ENCODE measurements at places on chromosomes 12 and 14.

- DNase-seq: no peak
These were observed 115.4 kb upstream of the MYL2 start for GRCh38 chr12:111035578-111036301.

GRCh38 chr12:132167611-132168310 lies 23.5 kb downstream of the NOC4L start:
- peak; percentile 54 for DNase-seq

DNA sequence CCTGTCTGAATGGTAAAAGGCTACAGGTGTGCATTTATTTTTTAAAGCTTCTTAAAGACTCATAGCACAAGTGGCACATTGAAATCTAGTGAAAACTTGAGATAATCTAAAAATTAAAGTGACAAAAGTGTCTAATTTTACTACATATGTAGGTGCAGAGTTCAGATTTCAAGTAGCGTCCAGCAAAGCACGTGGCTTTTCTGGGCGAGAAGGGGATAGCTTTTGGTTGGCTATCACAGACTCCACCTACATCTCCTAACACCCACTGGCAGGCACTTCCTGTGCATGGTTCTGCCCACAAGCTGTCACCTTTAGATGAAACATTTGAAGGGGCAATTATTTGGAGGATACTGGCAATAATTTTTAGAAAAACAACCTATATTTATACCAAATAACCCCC lies 1.9 kb upstream of the PITPNM2 start:
- no peak for DNase-seq

GRCh38 chr14:69090187-69090789 lies 62.6 kb downstream of the DCAF5 start:
- peak; percentile 36 for DNase-seq

DNA sequence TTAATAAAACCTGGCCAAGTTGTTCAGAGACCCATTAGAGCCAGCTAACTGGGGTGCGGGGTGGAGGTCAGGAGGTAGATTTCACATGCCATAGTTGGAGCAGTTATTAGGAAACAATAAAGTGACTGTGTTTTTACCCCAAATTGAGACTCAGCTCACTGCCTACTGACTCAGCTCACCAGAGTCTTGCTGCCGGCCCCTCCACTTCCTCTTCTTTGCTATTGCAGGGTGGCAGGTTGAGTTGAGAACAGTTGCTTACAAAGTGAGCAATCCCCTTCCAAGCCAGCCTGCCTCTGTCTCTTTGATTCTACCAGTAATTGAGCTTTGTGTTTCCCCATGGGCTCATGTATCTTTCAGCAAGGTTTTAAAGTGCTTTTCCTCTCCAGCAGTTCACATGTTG lies 12.9 kb downstream of the ST8SIA1 start:
- peak; percentile 42 for DNase-seq

DNA sequence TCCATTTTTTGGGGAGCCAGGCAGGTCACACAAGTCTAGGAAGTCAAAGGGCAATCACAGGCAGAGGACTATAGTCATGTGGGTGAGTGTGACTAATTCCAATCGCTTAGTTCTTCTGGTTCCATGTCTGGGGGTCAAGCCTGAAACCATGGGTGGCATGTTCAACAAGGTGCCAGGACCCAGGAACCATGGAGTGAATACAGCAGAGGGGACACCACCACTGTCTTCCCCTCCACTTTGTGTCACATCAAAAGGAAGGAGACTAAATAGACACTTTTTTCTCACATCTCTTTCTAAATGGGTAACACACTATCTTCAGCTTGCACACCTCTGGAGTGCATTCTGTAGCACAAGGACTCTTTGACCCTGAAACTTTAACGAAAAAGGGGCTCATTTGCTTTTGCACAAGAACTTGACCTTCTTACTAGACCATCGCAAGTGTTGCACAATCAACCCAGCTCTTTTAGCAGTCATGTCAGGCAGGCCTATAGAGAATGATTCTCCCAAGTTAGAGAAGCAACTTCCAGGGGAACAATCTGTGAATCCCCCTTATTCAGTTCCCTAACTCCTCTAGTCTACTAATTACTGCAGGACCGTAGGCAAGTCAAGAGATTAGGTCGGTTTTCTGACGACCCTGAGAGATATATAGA lies 398.7 kb downstream of the NELL2 start:
- no peak for DNase-seq

- DNase-seq: no peak
These were observed 49.5 kb downstream of the SLC2A13 start for GRCh38 chr12:40056373-40056772.

- no peak for DNase-seq
These were observed 9.2 kb downstream of the MOAP1 start for GRCh38 chr14:93175492-93175891.

GRCh38 chr14:73712540-73713180 lies 1.5 kb downstream of the PNMA1 start:
- peak; percentile 56 for DNase-seq

DNA sequence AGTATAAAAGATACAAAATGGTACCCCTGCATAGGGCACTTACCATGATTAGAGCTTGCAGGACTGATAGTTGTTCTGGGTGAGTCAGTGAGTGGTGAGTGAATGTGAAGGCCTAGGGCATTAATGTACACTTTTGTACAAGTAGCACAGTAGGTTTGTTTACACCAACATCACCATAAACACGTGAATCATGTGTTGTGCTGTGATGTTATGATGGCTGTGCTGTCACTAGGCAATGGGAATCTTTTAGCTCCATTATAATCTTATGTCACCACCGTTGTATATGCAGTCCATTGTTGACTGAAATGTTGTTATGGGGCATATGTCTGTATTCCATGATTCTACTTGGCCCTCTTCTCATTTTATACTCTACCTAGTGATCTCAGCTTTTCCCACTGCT lies 11.8 kb downstream of the NUBPL start:
- DNase-seq: no peak

DNA sequence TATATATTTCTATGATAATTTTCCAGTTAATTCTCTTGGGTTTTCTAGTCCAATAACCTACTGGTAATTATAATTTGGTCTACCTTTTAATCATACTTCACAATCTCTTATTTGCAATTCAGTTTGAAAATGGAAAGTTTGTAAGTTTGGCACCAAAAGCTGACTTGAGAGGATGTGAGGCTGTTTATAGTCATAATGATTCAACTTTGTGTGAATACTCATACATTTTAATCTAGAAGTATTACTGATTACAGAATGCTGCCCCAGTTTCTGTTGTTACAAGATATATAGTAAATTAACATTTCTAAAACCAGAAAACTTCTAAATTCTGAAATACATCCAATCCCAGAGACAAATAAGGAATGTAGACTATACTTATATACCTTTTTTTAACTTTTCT lies 158.2 kb downstream of the SLC38A4 start:
- no peak for DNase-seq

- DNase-seq: no peak
These were observed 199.6 kb upstream of the CNOT2 start for GRCh38 chr12:70043490-70044138.

- DNase-seq: no peak
These were observed 115.8 kb downstream of the DICER1 start for GRCh38 chr14:95041477-95042020.

GRCh38 chr14:95250936-95251335 lies 68.8 kb downstream of the CLMN start:
- DNase-seq: no peak

DNA sequence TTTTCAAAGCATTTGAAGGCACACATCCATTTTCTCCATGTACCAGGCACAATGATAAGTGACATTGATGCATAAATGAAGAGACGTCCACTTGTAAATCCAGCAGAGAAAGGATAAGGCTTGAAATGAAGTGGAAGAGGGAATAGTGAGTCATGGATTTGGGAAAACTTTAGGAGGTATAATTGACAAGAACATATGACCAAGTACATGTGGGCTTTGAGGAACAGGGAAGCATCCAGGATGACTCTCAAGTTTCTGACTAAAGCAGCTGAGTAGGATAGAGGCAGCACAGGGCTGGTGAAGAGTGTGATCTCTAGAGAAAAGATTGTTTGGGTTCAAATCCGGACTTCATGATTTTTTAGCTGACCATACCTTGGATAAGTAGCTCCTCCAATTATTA lies 43.6 kb upstream of the SYT1 start:
- DNase-seq: no peak

GRCh38 chr12:100031836-100032235 lies 47.1 kb upstream of the ANKS1B start:
- no peak for DNase-seq

- DNase-seq: no peak
These were observed 44.4 kb downstream of the PRMT8 start for GRCh38 chr12:3535431-3535841.

- DNase-seq: peak; percentile 58
These were observed at the start of gene ARHGAP9 for GRCh38 chr12:57479376-57480115. Gene ARHGAP9, minus strand, starts transcription at chr12:57479866. Its CDS starts 460 bp downstream, at chr12:57479406.

DNA sequence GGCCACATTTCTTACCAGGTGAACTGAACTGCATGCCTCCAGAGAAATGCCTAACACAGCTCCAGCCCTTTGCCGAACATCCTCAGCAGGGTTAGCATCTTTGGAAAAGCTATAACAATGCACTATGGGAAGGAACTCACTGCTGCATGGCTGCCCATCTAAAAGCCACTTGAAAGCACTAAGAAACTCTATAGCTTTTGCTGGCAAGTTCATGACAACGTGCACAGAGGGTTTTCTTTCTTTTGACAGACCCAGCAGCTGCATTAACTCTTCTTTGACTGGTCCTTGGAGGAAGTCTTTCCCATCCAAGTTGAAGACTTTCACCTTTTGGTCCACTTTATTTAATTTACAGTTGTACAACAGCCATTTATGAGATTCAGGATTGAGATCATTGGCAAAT lies 5.3 kb downstream of the TRMT5 start:
- no peak for DNase-seq

GRCh38 chr14:68405961-68406360 lies 386.9 kb downstream of the ZFP36L1 start:
- peak; percentile 8 for DNase-seq

DNA sequence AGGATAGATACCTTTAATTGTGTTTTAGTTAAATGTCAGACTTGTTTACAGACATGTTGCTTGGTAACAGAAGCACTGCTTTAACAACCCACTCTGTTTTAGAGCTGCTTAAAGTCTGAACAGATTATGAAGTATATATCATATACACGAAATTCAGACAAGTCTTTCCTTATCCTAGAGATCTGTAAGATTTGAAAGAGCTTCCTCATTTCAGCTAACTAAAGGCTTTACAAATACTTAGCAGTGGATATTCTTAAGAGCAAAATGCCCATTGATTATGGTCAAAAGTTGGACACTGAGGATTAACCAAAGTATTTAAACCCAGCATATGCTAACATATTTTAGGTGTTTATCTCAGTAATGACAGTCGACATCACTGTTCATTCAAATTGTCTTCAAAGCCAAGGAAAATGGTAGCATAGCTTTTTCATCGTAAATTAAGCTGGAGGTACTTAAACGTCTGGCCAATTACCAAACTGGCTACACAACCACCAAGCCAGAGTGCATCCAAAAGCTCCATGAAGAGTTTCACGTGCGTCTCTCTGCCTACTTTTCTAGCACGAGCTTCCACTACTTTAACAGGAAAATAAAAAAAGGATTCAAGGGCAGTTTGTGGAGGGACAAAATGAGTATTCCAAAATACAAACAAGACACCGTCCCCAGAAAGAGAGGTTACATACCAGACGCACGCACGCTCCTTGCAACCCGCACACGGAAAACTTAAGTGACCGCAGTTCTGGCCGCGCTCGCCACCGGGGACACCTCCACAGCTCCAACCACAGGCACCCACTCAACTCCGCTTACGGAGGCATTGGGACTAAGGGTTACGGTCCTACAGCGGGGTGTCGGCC lies 565 bp downstream of the CEP83 start:
- DNase-seq: peak; percentile 3

DNA sequence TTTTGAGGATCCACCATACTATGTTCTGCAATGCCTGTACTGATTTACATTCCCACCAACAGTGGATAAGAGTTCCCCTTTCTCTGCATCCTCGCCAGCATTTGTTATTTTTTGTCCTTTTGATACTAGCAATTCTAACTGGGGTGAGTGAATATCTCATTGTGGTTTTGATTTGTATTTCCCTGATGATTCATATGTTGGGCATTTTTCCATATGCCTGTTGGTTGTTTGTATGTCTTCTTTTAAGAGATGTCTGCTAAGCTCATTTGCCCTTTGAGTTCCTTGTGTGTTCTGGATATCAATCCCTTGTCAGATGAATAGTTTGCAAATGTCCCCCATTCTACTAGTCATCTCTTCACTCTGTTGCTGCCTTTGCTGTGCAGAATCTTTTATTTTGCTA lies 49.0 kb upstream of the MSRB3 start:
- no peak for DNase-seq

Data from activated CD4-positive, alpha-beta T cell treated with anti-CD3 and anti-CD28 coated beads for 48 hours (primary cell).